Stimulated activated CD4-positive, alpha-beta T cell treated with anti-CD3 and anti-CD28 coated beads, Interleukin-12 subunit alpha, Interleukin-12 subunit beta, amount 100 ng/mL, for 24 hours (primary cell): ENCODE measurements at places on chromosomes 11 and 22.
A peak's percentile ranks its signal among the peaks of the same experiment; 100 is the strongest.

DNA sequence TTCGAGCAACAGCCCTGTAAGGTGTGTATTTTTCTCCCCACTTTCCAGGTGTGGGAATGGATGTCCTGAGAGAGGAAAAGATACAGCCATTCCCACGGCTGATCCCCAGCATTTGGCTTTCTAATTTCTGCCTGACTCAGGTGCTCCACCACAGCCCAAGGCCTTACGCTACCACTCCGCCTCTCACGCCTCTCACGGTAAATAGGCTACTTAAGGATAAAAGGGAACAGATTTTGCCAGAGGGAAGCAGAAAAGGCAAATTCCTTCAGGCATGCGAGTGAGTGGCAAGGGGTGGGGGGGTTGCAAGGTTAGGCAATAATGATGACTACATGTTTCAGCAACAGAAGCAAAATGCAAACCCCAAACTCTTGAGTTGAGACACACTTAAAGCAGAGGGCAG, 9.2 kb downstream of the PVALB start:
- DNase-seq: no peak

GRCh38 chr22:26552466-26552865, 37.5 kb downstream of the TPST2 start:
- DNase-seq: no peak

DNA sequence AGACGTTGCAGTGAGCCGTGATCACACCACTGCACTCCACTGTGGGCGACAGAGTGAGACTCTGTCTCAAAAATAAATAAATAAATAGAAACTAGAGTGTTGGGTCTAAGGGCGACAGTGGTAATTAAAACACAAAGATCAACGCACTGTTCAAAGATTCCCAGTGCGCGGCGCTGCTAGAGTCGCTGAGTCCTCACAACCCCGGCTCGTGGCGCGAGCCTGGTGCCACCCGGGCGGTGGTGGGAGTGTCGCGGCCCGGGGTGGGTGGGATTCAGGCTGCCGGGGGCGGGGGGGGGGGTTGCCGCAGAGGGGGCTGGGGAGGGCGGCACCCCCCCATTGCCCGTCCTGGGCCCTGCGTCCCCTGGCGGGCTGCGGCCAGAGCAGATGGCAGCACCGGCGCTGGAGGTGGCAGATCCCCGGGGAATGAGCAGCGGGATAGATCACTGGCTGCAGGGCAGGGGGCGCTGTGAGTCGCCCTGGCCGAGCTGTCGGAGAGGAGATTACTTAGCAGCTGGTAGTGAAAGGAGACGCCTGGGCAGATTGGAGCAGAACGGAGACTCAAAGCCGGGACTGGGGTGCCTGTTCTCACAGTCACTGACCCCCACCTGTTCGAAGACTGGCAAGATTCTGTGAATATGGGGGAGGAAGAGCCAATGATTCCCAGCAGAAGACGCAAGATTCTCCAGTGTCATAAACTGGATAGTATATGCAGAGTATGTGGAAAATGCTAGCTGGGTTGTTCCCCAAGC, 30.2 kb upstream of the APOBEC3A start:
- no peak for DNase-seq

DNA sequence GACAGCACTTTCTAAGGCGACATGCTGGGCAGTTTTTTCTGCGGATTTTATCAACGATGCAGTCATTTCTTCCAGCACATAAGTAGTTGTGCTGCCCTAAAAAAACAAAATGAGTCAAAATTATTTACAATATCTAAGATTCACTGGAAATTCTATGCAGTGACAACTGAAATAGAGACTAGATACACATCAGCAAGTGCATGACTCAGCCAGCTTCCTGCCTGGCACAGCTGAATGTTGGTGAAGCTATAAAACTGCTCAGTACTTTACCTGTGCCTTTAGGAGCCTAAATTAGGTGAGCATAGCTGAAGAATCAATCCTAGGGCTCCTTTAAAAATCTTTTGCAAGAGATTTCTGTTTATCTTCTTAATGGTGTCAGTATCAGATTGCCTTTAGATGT, 37.8 kb downstream of the PGR start:
- DNase-seq: no peak

GRCh38 chr11:37978647-37979046, 1380.6 kb upstream of the RAG2 start:
- DNase-seq: no peak

- DNase-seq: no peak
Measured at GRCh38 chr11:17652556-17652955, 66.8 kb upstream of the MYOD1 start.

DNA sequence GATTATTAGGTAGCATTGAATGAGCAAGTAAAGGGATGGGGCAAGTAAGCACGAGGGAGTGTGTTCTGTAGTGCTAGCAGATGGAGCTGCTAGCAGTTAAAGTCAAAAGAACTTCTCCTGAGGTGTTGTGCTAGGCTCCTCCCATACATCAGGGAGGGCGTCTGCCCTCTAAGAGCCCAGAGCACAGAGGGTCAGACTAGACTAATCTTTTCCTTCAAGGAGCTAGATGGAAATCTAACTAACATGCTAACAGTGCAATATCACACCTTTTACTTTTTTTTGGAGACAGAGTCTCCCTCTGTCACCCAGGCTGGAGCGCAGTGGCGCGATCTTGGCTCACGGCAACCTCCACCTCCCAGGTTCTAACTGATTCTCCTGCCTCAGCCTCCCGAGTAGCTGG, 3.2 kb upstream of the PLA2G6 start:
- no peak for DNase-seq

- no peak for DNase-seq
Measured at GRCh38 chr11:8697054-8697453, 14.5 kb downstream of the RPL27A start.

DNA sequence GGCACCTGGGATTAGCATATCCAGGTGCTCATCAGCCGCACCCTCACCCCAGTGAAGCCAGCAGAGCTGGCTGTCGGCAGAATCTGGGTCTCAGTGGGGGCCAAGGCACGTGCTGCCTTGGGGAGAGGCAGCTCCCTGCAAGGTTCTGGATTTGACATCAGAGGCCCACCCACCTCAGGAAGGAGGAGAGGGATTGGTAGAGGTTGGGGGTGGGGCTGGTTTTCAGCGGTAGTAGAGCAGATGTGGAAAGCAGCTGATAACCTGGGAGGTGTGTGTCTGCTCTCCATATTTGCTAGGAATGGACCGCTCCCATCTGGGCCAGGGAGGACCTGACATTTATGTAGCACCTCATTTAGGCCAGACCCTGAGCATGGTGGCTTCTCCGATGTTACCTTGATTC, 147.5 kb downstream of the GRIK4 start:
- no peak for DNase-seq

DNA sequence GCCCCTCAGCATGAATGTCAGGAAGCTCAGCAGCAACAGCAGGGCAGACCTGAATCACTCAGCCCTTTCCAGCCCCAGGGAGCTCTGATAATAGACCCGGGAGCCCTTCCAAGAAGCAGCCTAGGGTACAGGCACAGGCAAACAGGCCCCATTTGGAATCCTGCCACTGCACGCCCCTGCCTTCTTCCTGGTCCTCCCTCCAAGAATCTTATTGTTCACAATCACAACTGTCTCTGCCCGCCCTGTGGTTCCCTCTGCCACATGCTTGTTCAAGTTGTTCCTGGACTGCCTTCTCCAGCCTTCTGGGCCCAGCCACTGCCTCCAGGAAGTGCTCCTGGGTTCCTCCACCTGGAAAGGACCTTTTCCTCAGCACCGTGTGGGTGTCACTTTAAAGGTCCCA, 54.6 kb downstream of the LRRC32 start:
- no peak for DNase-seq

- no peak for DNase-seq
Measured at GRCh38 chr11:17770917-17771316, 36.3 kb downstream of the KCNC1 start.

- no peak for DNase-seq
Measured at GRCh38 chr11:60150279-60150678, 32.6 kb downstream of the MS4A6A start.

DNA sequence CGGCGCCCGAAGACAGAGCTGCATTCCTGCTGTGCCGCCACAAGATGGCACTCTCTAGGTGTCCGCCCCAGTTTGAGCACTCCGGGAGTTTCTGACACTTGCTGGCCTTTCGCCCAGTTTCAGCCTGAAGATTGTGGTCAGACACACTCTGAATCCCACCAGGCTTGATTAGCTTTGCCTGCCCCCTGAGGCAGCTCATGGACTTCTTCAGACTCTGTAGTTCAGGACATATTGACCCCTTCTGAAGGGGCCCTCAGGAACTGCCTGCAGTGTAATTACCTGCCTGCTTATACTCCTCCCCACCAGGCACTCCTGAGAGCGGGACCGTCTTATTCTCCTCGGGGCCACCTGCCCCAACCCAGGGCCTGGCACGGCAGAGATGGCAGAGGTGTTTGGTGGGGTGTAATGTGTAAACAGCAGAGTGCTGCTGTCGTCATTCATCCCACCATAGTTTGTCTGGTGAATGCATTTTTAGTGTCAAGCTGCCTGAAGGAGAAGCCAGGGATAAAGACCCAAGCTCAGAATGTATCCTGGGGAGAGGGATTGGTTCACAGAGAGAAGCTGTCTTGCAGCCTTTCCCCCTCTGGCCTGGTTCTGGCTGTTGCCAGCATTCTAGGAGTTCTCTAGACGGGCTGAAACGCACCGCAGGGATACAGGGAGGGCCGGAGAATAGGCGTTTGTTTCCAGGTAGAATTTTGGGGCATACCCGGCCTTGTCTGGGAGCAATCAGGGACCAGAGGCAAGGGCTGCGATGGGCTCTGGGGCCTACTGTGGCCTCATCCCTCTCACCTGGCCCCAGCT, 46.4 kb downstream of the EIF3F start:
- DNase-seq: peak; percentile 27

GRCh38 chr11:105553025-105553424, 56.8 kb upstream of the GRIA4 start:
- no peak for DNase-seq

DNA sequence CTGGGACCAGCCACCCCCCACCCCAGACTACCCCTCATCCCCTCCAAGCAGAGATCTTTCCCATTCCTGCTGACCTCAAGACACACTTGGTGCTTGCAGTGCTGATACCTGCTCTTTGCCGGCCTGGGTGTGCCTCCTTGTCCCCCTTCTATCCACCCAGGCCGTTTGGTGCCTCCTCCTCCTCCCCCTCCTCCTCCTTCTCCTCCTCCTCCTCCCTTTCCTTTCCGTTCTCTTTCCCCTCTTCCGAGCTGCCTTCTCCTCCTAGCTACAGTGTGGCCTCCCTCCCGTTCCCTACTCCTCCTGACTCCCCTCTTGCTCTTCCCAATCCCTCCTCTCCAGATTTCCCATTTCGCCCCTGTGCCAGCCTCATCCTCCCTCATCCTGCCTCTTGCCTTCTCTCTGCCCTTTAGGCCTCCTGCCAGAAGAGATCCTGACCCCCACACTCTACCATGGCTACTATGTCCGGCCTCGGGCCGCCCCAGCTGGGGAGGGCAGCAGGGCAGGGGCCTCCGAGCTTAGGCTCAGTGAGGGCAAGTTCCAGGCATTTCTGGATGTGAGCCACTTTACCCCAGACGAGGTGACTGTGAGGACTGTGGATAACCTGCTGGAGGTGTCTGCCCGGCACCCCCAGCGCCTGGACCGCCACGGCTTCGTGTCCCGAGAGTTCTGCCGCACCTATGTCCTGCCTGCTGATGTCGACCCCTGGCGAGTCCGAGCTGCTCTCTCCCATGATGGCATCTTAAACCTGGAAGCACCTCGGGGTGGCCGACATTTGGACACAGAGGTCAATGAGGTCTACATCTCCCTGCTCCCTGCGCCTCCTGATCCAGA, 712 bp downstream of the HSPB2 start:
- DNase-seq: no peak

GRCh38 chr22:17694193-17694592, 55.6 kb downstream of the BCL2L13 start:
- no peak for DNase-seq

DNA sequence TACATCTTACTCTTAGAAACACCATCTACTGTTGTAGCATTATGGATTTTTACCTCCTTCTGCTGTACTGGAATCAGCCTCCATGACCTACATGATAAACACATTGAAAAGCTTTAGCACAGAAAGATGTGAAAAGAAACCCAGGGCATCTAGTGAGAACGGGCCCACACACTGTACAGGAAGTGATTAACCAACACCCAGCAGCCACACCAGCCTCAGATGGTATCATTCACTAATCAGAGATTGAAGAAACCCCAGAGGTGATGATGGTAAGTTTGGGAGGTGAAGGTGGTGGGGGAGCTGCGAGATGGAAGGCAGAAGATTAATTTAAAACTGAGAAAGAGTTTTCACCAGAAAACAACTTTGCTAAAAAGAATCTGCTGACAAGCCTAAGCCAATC, 46.1 kb downstream of the RASSF10 start:
- no peak for DNase-seq

DNA sequence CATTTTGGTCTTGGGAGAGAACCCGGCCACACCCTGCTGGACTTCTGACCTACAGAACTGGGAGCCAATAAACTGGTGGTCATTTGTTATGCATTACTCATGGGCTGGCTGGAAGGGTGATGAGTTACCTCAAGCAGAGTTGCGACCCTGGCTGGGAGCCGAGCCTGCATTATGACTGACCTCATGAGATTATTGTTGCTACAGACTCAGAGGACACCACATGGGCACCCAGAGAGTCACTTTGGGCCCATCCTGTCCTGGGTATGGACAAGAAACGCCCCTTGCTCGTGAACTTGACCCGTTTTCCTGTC, 531.7 kb downstream of the TBC1D22A start:
- DNase-seq: no peak

GRCh38 chr11:111502611-111503010, 9.6 kb downstream of the BTG4 start:
- DNase-seq: no peak

GRCh38 chr22:45263463-45264269, 21.1 kb upstream of the UPK3A start:
- DNase-seq: no peak

DNA sequence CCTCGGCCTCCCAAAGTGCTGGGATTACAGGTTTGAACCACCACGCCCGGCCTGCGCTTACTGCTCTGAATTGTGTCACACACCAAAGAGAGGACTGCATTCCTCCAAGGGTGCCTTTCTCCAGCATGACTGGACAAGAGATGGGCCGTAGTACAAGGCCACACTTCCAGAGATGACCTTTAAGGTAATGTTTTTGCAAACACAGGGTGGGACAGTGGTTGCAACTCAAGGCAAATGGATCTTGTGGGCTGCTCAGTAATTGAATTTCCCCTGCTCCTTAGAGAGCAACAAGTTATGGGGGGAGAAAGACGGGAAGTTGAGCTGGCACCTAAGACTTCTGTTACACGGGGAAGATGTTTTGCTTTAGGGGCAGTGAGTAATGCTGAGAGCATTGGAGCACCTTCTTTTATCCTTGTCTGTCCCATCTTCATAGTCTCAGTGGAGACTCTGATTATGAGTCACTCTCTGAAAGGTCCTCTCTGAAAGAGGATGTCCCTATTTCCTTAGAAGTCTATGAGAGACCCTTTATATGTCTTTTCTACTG, 66.3 kb downstream of the C11orf91 start:
- DNase-seq: no peak
